Germinal center (tissue), 1 donor: ENCODE measurements at places on chromosomes 2 and 18.

- DNase-seq: no peak
Measured at GRCh38 chr2:172456002-172456401, 28.6 kb downstream of the ITGA6 start.

GRCh38 chr2:67663776-67664175, 266.6 kb downstream of the ETAA1 start:
- DNase-seq: no peak

DNA sequence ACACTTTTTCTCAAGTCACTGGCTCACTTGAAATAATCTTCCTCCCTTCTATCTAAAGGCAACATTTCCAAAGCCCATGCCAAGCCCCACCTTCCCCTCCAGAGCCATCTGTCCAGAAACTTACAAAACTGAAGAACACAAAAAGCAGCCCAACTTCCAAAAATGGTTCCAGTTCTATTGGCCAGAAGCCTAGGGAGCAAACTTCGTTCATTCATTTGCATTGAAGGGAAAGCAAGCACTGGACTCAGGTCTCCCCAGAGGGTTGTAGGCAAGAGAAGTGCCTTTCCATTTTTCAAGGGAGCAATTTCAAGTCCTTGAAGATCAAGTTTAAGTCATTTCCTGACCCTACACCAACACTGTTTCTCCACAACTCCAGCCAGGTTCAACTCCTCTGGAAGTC, 585.0 kb downstream of the BCL11A start:
- DNase-seq: no peak

DNA sequence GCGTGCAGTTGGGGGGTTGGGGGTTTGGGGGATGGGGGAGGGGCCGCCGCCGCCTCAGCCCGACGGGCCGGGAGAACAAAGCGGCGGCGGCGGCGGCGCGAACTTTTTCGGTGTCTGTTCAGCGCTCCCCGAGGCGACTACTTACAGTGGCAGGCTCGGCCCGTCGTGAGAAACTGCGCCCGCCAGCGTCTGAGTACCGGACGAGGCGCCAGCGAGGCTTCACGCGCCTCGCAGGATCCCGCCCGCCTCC, 172 bp downstream of the PRKD3 start:
- DNase-seq: no peak

- no peak for DNase-seq
Measured at GRCh38 chr2:40271094-40271493, 180.8 kb downstream of the SLC8A1 start.

DNA sequence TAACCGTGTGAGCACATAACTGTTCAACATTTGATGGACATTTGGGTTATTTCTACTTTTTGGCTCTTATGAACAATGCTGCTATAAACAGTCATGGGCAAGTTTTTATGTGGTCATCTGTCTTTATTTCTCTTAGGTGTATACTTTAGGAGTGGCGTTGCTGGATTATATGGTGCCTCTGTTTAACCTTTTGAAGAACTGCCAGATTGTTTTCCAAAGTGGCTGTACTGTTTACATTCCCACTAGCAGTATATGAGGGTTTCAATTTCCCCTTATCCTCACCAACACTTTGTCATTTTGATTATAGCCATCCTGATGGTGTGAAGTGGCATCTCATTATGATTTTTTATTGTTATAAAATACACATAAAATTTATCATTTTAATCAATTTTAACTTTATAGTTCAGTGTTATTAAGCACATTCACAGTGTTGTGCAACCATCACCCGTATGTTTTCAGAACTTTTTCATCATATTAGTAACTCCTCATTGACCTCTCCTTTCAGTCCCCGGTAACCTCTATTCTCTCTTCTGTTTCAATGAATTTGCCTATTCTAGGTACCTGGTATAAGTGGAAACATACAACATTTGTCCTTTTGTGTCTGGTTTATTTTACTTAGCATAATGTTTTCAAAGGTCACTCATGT, 55.4 kb downstream of the EML4 start:
- no peak for DNase-seq

DNA sequence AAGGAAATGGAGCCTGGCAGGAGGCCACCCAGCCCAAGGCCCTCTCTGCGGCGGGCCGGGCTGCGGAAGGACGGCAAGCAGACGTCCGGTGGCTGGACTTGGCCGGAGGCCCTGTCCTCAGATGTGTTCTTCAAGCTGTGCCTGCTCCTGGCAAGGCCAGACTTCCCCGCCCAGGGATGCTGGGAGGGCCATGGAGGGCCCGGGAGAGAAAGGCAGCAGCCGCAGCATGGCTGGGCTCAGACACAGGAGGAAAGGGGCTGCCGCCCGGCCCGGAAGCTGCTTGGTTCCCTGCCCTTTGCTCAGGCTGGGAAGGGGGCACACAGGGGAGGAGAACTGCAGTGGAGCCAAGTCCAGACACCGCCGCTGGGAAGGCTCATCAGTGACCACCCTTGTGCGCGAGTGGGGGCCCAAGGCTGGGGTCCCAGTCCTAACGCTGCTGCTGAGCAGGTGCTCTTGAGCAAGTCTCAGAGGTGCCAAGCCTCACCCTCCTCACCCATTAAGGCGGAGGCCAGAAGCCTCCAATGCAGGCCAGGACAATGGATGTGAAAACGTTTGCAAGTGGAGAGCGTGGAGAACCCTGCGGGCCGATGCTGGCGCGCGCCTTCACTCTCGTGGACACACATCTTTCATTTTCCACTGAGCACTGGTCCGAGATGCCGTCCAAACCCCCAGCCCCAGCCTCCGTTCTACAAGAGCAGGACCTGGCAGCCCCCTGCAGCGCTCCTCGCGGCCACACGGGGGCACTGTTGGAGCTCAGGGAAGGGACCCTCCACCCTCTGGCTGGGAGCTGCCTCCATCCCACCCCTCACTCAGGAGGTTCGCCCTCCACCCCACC, 7.9 kb downstream of the CROCC2 start:
- DNase-seq: peak; percentile 77

GRCh38 chr2:114373591-114373990, 68.8 kb upstream of the DPP10 start:
- no peak for DNase-seq

GRCh38 chr18:69208545-69208944, 192.1 kb upstream of the DOK6 start:
- no peak for DNase-seq
